LNCaP clone FGC (cell line): ENCODE measurements at places on chromosomes 7 and 10.

DNA sequence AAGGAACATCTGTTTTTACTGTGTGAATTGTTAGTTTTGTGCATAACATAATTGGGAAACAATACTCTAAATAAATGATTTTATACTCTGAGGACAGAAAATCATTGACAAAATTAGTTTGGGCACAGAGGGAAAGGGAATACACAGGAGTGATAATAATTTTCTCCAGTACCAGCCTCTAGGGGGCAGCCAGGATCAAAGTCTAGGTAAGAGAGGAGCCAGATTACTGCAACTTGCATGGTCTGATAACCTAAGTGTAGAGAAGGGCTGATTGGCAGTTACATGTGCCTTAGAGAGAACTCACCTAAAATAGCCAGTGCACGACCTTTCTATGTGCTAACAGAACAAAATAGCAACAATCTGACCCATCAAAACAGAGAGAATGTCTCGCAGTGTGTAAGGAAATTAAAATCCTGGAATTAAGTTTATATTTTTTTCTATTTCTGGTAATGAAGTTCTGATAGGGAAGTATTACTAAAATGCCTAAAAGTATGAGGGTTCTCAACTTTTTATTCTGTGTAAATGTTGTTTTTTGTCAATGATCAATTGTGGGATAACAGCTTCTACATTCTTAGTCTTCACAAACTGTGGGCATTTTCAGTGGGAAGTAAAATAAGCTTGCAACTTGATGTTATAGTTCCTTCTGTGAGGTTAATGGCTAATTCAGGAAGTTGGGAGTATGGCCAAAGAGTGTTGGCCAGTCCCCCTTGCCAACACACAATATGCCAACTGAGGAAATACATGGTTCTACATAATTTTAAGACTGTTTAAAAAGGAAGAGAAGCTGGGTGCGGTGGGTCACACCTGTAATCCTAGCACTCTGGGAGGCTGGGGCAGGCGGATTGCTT lies 66.4 kb downstream of the EXOC6 start:
- DNase-seq: no peak

GRCh38 chr7:116843378-116843777 lies 19.0 kb upstream of the CAPZA2 start:
- DNase-seq: no peak

DNA sequence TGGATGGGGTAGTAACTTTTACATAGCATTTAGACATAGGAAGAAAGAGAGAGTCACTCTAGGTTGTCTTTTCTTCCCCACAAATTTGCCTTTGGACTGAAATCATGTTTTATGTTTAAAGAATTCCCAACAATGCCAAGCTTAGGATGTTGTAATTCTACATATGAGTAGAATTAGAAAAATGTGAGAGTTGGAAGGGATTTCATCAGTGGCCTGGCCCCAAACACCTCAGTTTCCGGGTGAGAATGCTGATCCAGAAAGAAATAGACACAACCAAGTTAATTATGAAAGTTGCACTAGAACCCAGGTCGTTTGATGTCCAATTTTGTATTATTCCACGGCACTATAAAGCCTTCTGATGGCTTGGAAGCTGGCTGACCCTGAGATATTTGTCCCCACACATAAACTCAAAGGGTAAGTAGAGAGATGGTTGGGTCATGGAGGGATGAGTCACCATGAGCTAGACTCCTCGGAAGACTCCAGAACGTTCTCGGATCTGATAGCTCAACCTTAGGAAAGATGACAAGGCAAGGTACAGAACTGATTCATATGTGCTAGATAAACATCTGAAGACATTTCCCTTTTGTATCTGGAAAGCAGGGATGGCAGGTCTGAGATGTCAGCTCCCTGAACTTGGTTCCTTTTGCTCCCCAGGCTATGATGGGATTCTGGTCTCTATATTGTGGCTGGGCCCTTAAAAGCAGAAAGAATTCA lies 48.8 kb upstream of the SLC35B4 start:
- no peak for DNase-seq

DNA sequence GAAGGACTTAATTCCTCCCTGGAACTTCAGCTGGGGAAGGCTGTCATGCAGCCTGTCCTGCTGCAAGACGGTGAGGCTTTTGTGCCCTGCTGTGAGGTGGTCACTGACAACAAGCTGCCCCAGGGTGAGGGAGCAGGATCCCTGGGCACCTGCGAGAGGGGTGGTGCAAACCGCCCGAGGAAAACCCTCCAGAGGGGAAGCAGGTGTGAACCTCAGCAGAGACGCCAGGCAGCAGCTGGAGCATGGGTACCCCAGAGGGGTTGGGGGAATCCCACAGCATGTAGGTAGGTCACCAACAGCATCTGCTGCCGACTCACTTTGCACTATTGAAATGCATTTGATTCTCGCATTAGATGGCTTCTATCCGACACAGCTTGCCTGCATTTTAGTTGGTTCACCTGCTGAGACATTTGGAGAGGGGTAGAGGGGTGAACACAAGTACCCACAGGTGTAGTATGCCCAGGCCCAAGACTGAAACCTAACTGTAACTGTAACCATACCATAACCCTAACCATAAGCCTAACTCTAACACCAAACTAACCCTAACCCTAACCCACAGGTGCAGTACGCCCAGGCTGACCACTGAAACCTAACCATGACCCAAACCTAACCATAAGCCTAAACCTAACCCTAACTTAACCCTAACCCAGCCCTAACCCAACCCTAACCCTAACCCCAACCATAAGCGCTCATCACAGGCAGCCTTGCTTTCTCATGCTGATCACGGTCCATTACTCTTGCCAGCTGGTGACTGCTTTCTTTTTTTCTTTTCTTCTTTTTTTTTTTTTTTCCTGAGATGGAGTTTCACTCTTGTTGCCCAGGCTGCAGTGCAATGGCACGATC lies 85.9 kb downstream of the ELFN1 start:
- no peak for DNase-seq

DNA sequence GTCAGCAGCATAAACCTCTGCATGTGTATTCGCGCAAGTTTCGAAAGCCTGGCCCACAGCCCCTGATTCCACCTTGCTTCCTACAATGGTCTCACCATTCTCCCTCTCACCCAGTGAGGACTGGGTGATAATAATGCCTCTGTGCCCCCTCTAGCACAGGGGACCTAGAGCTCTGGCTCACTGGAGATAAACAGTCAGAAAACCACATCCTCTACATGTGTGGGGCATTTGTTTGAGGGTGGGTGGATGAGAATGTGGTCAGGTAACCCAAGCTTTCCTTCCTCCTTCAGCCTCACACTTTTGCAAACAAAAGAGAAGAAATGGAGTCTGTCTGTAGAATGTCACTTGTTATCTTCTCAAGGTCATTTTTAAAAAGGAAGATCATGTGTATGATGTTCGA lies 373.5 kb downstream of the KCNMA1 start:
- DNase-seq: no peak

GRCh38 chr10:105875050-105875449 lies 1234.0 kb downstream of the SORCS3 start:
- DNase-seq: no peak
